ENCODE measurements at places on chromosomes 2 and 18. TPM values are rescaled to one million over a fixed set of nuclear protein-coding genes. Genes with fewer than 3 reads are reported as not detected.
A peak's percentile ranks its signal among the peaks of the same experiment; 100 is the strongest.

DNA sequence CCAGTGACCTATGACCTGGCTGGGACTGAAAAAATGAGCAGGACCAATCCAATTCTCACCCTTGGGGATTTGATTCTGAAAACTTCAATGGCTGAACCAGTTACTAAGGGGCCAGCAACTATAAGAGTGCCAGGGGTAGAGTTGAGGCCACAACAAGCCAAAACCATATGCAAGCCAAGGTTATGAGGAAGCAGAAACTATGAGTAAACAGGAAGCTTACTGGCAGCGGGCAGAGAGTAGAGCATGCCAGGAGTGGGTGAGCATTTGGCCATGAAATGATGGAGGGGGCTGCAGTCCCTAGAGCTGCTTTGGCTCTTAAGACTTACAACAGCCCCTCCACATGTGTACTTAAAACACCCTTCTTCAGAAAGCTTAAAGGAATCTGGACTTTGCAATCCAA is 82.4 kb downstream of the RBMS1 start:
- DNase-seq: no peak

DNA sequence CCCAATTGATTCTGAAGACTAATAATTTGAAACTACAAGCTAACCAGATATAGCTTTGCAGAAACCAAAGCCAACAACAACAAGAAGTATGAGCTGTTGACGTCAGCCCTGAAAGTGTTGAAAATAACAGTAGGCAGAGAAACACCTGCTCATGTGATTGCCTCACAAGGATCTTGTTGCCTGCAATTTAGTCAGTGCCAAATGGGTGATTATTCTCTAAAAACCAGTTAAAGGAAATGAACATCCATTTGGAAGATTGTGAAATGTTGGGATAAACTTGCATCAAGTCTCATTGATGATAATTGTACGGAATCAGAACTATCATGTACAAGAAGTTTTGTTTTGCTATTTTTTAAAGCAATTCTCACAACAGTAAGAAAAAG is 2.8 kb downstream of the CYTIP start:
- peak; percentile 81 for DNase-seq

Gene UGT1A6
- total RNA-seq: not detected

DNA sequence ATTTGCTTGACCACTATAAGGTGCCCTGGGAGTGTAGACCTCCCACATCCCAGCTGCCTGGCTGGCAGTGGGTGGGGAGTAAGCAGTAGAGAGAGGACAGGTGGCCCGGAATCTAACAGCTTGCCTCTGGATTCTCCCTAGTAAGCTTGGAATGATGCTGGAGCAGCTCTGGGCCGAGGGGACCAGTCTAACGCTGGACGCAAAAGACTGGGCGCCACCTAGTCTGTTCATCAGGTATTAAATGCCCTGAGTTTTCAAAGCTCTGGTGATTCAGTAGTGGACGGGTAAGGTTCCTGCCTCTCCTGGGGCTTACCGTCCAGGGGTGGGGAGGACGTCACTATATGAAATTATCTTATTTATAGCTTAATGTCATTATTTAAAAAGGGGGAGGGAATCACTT is 648 bp upstream of the LYPD6B start:
- DNase-seq: no peak

GRCh38 chr2:181466661-181467576 is 9.7 kb downstream of the ITGA4 start:
- peak; percentile 63 for DNase-seq

- no peak for DNase-seq
These were observed 105.8 kb upstream of the SMAD2 start for GRCh38 chr18:48036226-48036625.

Gene MTCL1
- 0.11 TPM for total RNA-seq

GRCh38 chr2:62188416-62188815 is 7.5 kb upstream of the B3GNT2 start:
- DNase-seq: no peak

DNA sequence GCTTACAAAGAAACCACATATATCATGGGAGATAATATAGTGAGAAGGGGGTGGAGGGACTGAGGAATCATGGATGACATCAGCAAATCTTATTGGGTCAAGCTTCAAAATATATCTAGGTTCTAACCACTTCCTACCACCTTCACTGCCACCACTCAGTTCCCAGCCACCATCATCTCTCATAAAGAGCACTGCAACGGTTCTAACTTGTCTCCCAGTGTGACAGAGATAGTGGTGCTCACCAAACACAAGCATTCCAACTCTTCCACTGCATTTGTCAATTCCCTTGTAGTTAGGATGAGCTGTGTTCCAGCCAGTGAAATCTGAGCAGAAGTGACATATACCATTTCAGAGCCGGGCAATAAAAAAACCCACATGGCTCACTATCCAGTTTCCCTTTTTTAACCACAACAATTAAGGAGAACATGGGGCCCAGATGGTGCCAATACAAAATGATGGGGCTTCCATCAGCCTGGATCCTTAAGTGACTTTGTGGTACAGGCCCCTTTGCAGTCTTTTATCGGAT is 318.1 kb downstream of the NBAS start:
- DNase-seq: no peak

GRCh38 chr2:238573916-238574315 is 147.2 kb downstream of the ASB1 start:
- no peak for DNase-seq

GRCh38 chr18:23037646-23038045 is 97.6 kb upstream of the CABLES1 start:
- no peak for DNase-seq

DNA sequence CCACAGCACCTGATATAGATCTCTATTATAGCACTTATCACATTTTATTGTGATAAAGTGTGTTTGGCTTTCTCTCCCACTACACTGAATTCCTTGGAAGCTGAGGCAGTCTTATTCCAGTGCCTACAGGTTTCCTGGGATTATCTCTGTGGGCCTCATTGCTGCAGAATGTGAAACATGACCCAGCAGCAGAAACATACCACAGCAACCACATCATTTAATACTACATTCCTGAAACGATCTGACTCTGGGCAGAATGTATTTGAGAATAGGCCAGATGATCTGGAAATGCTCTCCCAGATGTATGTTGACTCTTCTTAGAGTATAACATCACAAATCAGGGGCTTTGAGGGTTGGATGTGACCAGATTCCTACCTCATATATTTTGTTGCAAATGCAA is 323.5 kb upstream of the TANK start:
- no peak for DNase-seq

DNA sequence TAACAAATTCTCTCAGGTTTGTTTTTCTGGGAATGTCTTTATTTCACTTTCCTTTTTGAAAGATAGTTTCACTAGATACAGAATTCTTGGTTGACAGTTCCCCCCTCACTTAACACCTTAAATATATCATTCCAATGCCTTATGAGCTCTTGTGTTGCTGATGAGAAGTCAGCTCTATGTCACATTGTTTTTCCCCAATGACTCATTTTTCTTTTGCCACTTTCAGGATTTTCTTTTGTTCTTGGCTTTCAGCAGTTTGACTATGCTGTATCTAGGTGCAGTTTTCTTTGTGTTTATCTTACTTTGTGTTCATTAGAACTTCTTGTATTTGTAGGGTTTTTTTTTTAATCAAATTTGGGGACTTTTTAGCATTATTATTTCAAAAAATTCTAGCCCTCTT is 5.6 kb upstream of the RALBP1 start:
- DNase-seq: no peak

DNA sequence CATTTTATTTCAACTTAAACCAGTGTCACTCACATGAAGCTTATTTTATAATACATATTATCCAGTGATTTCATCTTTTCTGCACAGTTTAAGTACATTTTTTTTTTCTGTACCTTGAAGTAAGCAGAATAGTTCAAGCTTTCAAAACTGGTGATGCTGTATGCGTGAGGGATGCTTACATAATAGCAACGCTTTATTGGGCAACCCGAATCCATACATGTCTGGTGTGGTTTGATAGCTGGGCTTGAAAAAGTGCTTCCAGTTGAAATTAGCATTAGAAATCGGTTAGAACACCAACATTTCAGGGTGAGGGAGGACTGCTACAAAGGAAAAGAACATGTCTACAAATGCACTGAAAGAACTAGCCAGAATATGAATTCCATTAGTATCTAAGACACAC is 117.4 kb downstream of the MBP start:
- DNase-seq: no peak

Gene TRIM43
- not detected for total RNA-seq

DNA sequence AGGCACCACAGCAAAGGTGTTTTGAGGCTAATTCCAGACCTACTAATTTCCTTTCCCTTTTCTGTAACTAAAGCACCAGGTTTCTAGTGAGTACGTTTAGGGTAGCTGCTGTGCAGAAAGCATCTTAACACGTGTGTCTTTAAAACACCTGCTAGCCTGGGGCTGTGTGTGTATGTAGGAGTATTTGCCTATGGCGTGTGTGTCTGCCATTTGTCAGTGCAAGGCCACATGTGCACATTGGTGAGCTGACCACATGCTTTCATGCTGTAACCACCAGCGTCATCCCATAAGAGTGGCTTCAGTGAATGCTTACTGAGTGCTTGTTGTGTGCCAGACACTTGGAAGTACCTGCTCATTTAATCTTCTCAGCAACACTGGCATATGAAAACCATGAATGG is 241.6 kb downstream of the SEPTIN10 start:
- DNase-seq: no peak

Gene MROH2A
- total RNA-seq: not detected

GRCh38 chr2:101967826-101968513 is 23.8 kb upstream of the IL1R2 start:
- no peak for DNase-seq

DNA sequence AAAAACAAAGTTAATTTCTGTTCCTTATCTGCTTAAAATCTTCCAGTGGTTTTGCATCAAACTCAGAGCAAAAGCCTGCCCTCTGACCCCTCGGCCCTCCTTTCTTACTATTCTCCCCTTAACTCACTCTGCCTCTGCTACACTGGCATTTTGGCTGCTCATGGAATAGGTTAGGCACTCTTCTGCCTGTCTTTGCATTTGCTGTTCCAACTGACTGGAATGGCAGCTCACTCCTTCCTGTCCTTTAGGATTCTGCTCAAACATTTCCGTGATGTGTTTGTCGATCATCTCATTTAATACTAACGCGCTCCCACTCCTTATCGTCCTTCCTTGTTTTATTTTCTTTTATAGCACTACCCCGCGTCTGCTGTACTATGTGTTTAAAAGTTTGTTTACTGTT is 815 bp downstream of the CEBPZ start:
- DNase-seq: no peak

Gene TUBA4B
- total RNA-seq: not detected

GRCh38 chr2:73914667-73915066 is 12.0 kb upstream of the DGUOK start:
- DNase-seq: no peak

DNA sequence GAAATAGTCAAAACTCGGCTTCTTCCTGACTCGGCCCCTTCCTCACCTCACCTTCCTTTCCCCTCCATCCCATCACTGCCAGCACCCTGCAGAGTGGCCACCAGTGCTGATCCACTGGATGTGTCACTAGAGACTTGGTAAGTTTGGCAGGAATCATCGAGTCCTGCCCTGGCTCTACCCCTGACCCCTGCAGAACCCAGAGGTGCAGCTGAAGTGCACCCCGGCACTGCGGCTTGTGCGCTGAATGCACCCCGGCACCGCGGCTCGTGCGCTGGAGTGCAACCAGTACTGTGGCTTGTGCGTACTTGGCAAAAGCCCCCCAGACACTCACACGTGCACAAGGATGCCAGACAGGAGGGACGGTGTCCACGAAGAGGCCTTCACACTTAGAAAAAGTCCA is 206.5 kb downstream of the SNTG2 start:
- no peak for DNase-seq

GRCh38 chr2:14927021-14927564 is 294.6 kb downstream of the LRATD1 start:
- no peak for DNase-seq

GRCh38 chr2:43977677-43978375 is 18.0 kb downstream of the LRPPRC start:
- DNase-seq: no peak

GRCh38 chr2:127590386-127591190 is 55.1 kb downstream of the MYO7B start:
- DNase-seq: no peak

- DNase-seq: no peak
These were observed 52.9 kb upstream of the PARD3B start for GRCh38 chr2:204492417-204492816.

Gene CNDP1
- total RNA-seq: 0.39 TPM

DNA sequence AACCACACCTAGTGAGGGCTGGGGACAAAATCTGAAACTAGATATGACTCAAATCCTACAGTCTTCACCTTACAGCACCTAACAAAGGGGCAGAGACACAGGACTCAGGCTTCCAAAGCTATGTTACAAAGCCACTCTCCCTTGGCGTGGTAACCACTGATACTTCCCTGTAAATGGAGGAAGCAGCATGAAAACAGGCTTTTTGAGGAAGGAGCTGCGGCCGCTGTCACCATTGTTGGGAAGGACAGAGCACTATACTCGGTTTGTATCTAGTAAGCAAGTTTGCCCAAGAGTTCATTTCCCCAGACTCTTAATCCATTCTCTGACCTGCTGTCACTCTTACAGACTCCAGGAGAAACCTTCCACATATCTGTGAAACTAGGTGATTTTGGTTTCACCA is 60.3 kb downstream of the LONRF2 start:
- DNase-seq: no peak

Gene CENPA
- 1.0 TPM for total RNA-seq

- no peak for DNase-seq
These were observed 12.5 kb upstream of the PLEKHM3 start for GRCh38 chr2:208037564-208038487.

DNA sequence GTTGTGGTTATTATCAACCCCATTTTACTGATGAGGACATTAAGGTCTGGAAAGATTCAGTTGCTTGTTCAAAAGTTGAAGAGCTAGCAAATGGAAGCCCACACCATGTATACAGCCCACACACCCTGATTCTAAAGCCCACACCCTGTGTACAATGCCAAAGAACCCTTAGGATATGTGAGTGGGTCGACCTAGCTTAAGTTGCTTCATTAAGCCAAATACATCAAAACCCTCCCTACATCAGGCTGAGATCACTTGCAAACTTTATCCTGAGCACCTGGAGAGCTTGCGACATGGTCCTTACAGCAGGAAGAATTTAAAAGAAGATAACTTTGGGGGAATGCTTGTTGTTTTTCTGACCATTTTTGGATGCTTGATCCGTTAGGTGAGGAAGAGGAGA is 435 bp upstream of the ARHGAP25 start:
- no peak for DNase-seq

DNA sequence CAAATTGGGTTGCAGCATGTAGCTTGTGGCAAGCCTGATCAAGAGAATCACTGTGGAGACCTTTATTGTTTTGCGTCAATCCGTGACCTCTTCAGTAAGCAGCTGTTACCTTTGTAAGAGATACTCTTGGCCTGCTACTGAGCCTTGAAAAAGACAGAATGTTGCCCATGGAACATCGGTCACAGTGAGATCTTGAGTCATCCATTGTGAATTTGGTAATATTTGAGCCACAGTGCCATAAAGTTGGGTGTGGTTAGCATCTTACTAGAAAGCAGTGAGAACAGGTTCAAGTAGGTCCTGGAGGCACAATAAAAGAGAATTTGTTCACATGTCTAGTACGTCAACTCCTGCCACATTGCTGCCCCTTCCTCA is 12.7 kb upstream of the EFR3B start:
- DNase-seq: no peak

- DNase-seq: no peak
These were observed 36.8 kb upstream of the PLEKHM3 start for GRCh38 chr2:208062113-208062512.

GRCh38 chr2:174902506-174903263 is 102.5 kb downstream of the CHN1 start:
- no peak for DNase-seq
